HCEC 1CT (cell line): ENCODE measurements at places on chromosomes 16 and 17.

GRCh38 chr16:81516478-81517149 lies 72.0 kb downstream of the CMIP start:
- DNase-seq, result no peak

GRCh38 chr16:86667035-86667434 lies 88.7 kb downstream of the FOXL1 start:
- no peak for DNase-seq

DNA sequence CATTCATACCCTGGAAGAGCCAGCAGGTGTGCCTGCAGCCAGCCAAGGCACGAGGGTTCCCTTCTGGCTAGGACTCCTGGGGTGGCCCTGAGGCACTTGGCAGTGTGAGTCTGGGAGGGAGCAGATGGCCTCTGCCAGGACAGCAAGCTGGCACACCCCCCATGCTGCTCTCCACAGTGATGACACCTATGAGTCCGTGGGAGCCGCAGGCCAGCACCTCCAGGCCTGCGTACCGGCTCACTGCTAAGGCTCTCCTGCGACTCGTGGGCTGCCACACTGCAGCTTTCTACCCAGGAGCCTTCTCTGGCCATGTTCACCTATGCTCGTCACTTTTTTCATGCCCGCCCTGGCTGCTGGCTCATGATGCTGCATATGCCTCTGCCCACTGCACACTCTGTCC lies 68.1 kb downstream of the NDEL1 start:
- no peak for DNase-seq

DNA sequence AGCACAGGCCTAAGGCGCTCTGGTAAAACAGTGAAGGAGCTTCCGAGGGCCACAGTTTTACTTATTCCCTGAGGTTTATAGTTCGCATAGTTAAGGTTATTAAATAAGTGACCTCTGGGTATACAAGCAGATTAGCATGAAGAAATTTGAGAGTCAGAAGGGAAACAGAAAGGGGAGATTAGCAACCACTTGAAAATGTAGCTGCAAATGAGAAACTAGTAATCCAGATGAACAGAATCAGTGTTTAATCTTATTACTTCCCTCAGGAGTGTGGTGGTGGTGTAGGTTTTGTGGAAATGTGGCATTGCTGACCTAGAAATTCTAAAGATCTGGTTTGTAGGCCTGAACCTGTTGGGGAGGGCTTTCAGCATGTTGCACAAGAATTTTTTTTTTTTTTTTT lies 130.4 kb downstream of the CCDC182 start:
- no peak for DNase-seq

- DNase-seq, result no peak
These were observed 776 bp downstream of the LRRC75A start for GRCh38 chr17:16491131-16491702.

GRCh38 chr16:50173316-50173715 lies 20.2 kb downstream of the TENT4B start:
- DNase-seq, result no peak

DNA sequence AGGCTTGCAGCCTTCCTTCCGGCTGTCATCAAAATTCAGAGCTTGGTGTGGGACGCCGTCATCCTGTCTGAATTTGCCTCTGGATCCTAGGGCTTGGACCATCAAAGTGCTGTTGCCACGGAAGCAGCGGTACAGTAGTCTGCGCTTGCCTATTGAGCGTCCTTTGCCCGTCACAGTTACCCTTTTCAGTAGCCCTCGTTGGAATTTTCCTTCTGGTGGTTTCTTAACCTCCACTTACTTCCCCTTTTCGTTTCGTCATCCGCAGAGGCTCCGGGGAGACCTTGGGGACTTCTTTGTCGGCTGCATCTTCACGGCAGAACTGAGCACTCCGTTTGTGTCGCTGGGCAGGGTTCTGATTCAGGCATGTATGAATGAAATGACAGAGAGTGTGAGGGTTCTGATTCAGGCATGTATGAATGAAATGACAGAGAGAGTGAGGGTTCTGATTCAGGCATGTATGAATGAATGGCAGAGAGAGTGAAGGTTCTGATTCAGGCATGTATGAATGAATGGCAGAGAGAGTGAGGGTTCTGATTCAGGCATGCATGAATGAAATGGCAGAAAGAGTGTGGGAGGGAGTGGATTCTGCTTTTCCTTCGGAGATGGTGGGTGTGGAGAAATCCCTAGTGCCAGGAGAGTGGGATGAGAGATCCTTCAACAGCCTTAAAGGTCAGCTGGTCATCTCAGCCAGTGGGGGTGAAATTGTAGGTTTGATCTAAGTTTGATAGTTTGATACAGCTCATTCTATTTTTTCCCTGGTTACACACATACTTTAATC lies 8.0 kb downstream of the TLCD3A start:
- no peak for DNase-seq

DNA sequence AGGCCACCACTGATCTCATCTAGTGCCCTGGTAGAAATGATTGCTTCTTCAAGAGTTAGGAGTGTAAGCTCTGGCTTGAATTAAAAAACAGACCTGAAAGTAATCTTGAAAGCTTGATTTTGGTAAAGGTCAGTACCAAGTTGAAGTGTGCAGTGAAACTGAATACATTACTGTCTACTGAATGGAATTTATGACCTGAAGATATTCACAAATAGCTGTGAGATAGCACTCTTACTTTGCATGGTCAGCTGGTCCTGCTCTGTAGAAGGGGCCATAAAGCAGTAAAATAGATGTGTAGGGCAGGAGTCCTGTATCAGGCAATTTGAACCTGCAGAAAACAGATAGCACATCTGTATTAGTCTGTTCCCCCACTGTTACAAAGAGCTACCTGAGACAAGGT lies 78.6 kb downstream of the MYH13 start:
- DNase-seq, result no peak

DNA sequence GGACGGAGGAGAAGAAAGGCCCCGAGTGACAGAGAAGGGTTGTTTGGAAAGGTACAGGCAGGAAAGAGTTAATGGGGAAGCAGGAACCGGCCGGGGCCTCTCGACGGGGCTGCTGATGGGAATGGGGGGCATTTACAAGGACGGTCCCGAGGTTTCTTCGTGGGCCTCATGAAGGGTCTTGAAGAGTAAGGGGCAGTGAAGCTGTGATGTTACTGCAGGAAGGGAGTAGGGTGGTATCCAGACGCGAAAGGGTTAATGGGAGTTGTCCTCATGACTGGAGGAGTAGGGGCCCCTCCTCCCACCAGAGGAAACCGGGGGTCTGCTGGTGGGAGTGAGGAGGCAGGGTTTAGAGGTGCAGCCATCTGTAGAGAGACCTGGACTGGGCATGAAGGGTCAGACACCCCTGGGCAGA lies 481 bp downstream of the PDK2 start:
- no peak for DNase-seq

GRCh38 chr16:54180421-54181359 lies 105.9 kb downstream of the IRX3 start:
- no peak for DNase-seq

DNA sequence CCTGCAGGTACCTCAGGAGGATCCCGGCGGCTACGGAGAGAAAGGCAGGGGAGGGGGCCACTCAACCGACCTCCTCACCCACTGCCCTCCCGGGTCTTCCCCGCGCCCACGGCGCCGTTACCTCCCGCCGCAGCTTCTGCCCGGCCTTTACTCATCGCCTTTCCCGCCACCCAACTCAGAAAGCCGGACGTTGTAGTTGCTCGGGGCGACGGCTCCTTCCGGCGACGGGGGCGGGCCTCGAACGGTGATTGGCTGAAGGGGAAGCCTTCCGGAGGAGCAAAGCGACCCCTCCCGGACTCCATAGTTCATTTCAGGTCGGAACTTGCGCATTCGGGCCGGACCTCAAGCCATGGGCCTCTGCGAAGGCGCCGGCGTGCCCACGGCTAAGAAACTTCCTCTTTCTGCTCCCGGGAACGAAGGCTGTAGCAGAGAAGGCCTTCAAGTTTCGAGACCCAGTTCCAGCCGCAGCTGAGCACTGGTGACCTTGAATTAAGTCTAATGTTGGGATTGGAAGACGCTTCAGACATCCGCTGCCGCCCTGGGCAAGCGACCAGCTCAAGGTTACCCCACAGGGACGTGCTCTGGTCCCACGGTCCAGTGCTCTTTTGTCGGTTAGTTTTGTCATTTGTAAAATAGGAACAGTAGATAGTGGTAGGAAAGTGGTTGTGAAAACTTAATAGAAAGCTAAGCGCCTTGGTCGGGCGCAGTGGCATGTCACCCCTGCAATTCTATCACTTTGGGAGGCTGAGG lies at the start of gene PSMC3IP:
Gene PSMC3IP (minus strand): TSS at position 198 of the 750 bp plus-strand sequence. CDS start 43 bp downstream, at position 155.
- peak; percentile 95 for DNase-seq

- DNase-seq, result no peak
These were observed 65.2 kb downstream of the NUP88 start for GRCh38 chr17:5354310-5354709.

GRCh38 chr17:71902894-71903506 lies 217.8 kb upstream of the SOX9 start:
- peak; percentile 25 for DNase-seq

DNA sequence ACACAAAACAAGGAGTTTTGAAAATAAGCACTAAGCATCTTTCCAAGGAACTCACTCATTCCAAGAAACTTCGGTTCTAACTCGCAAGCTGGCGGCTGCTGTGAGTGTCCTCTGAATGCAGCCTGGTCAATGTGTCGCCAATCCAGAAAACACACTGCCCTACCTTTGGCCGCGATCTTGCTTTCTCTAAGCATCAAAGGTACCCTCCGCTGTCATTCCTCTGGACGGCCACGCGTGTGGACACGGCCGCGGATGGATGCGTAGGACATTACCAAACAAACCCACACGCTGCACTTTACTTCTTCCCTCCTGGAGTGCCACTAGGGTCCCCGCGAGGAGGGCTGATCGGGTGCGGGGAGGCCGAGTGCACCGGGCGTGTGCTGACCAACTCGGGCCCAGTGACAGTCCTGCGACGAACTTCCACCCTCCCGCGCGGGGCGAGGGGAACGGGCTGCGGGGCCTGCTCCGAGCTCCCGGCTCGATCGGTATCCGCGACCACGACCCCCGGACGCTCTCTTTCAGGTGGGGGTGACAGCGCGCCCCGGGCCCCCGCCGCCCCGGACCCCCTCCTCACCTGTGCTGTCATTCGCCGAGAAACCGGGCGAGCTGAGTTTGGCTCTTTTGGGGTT lies 1.1 kb downstream of the CREBBP start:
- no peak for DNase-seq
